ENCODE measurements at places on chromosomes 5 and 9.

- no peak for DNase-seq
Measured at GRCh38 chr9:127741831-127742434, 6.8 kb upstream of the TOR2A start.

DNA sequence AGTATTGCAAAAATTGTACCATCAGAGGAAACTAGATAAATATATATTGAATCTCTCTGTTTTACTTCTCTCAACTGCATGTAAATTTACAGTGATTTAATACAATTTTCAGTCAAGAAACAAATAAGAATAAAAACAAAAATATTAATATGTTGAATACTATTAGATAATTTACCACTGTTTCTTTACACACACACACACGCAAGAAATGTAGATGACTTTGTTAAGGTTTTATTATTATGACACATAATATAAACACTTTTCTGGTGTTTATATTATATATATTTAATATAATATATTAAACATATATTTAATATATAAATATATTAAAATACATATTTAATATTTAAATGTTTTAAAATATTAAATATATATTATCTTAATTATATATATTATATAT lies 814.3 kb upstream of the CDH10 start:
- DNase-seq = no peak

DNA sequence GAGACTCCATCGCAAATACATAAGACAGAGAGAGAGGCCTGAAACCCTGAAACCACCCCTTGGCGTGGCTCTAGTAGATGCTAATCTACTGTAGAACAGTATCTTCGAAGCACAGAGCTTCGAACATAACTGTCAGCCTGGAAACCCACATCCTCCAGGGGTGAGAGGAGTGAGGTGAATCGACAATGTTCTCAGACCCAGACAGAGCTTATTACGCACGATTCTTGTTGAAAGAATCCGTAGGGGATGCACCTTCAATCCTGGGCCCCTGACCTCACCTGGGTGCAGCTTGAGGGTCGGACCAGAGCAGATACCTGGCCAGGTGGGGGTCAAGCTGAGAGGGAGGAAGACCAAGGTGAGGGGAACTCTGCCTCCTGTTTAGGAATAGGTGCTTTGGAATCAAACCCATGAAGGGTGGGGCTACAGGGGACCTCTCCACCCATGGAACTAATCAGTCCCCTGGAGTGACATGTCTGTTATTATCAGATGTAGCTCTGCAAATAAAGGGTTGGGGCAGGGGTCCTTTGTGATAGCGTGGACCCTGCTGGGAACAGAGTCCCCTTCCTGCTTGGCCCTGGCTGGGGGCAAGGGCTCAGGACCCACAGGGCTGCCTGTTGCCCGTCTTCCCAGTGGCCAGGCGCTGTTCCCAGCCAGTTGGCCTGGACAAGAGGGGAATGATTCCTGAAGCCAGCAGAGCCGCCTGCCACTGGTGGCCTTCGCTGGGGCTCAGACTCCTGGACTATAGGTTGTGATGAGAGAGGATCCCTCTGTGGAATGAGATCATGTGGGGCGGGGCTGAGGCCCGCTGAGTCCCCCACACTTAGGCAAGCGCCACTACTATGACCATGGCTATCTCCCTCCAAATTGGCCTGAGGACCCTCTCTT lies 41.2 kb downstream of the DBH start:
- peak; percentile 40 for DNase-seq

GRCh38 chr5:176653401-176654385 lies 6.4 kb downstream of the TSPAN17 start:
- peak; percentile 86 for DNase-seq

DNA sequence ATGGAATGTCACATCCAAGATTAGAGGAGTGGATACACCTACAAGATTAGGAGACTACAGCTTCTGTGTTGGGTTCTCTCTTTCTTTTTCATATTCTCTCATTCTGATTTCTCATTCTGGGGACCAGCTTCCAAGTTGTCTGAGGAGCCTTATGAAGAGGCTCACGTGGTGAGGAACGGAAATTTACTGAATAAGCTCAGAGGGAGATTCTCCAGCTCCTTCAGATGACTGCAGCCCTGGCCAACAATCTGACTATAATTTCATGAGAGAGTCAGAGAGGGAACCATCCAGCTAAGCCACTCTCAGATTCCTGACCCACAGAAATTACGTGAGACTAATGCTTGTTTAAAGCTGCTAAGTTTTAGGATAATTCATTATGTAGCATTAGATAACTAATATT lies 27.1 kb upstream of the TENT2 start:
- no peak for DNase-seq

DNA sequence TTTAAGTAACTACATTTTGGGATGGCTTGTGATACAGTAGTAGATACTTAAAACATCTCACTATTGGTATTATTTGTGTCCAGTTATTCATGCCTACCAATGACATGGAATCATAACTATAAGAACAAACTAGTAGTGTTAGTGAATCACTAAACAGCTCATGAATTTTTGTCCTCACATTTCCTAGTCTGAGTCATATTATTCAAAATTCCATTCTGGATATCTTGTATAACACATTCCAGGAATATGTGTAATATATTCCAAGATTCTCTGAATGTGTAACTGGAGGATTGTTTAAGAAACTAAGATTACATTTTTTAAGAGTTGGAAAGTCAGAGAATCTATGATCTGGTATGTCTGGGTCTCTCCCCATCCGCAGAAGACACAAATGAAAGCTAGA lies 565.3 kb upstream of the ZNF608 start:
- DNase-seq = no peak

DNA sequence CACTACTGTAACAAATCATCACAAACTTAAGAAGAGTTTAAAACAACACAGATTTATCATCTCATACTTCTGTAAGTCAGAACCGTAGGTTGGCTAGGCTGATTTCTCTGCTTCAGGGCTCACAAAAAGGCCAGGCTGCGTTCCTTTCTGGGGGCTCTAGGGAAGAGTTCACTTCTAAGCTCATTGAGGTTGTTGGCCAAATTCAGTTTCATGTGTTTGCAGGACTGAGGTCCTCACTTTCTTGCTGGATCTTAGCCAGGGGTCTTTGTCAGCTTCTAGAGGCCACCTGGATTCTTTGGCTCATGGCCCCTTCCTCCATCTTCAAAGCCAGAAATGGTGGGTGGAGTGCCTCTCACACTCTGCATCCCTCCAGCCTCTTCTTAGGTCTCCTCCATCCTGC lies 76.0 kb downstream of the ACTBL2 start:
- no peak for DNase-seq

DNA sequence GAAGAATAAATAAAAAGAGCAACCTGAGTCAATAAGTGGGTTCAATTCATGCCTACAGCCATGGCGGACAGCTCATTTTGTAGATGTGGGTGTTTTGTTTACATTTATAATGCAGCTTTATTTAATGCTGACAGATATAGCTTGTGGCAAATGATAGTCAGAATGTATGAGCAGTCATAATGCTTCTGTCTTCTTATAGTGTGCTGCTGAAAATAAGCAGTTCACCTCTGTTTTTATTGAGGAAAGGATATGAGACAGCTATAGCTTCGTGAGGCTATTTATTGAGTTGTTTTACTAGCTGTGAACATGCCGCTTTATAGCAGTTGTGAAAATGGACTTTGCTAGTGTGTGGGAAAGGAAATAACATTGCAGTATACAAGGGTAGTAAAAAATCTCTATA lies 147.4 kb downstream of the PBX3 start:
- no peak for DNase-seq

GRCh38 chr5:39264528-39264927 lies 45.2 kb upstream of the FYB1 start:
- DNase-seq = no peak

DNA sequence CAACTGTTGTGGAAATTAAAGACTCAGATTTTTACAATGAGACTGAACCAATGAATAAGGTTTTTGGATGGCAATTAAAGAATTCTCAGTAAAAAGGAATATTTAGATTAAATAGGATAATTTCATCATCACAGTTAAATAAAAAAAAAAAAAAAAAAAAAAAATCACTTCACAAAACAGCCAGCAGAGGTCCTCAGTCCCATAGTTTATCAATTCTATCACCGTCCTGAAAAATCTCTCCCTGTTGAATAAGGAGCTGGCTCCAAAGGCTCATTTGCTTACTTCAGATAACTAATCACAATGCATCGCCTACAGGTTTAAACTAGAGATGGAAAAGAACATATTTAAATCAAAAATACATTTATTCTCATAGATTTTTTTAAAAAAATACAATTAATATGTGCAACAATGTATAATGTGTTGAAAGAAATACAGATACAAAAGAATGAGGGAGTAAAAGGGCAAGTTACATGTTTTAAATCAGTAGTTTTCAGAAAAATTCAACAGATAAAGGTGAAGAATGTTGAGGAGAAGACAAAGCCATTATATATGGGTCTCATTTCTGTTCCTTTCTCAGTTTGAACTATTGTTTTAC lies 175.8 kb upstream of the CHD1 start:
- no peak for DNase-seq

DNA sequence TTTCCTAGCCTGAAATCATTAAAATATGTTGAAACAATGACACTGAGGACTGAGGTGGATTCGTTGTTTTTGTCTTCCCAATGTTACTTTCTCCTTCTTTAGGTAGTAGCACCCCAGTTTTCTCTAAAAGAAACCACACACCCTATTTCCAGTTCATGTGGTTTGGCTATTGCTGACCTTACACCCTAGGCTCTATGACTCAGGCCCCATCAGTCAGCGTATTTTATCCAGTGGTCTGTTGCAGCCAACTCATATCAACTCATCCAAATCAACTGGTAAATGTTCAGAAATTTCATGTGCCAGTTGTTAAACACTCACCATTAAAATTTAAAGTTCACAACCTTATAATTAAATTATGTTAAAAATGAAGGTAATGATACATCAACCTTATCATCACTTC lies 44.6 kb upstream of the NFIB start:
- DNase-seq = no peak

- DNase-seq = no peak
Measured at GRCh38 chr9:19648672-19649071, 140.2 kb downstream of the SLC24A2 start.

DNA sequence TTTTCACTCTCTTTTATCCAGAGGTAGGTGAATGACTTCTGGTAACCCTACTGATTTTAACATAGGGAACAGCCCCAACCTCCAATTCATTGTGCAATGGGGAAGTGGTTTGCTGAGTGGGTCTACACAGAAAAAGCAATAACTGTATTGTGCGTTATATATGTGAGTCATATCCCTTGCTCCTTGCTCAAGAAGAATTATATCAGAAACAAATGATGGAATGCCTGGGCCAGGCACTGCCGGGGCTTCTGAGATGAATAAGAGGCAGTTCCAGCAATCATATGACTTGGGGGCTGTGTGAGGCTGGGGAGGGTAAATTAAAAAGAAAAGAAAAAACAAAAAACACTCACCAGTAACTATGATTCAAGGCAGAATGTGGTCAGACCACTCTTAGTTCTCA lies 79.2 kb upstream of the ABCA1 start:
- DNase-seq = no peak

DNA sequence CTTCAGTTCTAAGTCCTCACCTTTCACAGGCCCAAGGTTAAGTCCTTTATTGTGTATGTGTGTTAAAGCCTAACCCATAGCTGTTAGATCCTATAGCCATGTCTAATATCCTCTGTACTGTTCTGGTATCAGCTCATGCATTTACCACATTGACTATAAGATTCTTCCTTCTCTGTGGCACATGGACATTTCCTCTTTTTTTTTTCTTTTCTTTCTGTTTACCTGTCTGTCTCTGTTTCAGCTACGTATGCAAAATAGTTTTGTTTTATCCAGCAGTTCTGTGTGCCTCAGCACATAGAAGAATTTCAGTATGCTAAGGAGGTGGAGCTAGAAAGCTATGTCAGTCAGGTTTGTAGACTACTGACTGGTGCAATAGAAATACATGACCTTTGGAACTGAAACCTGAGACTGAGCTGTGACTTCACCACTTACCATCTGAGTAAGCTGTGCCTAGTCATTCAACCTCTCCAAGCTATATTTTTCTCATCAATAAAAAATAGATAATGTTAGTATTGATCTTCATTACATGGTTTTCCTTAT lies 155.6 kb upstream of the VLDLR start:
- DNase-seq = no peak

- DNase-seq = no peak
Measured at GRCh38 chr9:71364186-71364955, 242.9 kb upstream of the TRPM3 start.

- no peak for DNase-seq
Measured at GRCh38 chr5:113081881-113082546, 105.4 kb downstream of the DCP2 start.

- no peak for DNase-seq
Measured at GRCh38 chr9:79176014-79176697, 395.6 kb upstream of the TLE4 start.

- DNase-seq = no peak
Measured at GRCh38 chr9:118984607-118985006, 384.6 kb downstream of the BRINP1 start.

- no peak for DNase-seq
Measured at GRCh38 chr5:72539726-72540125, 32.5 kb upstream of the ZNF366 start.

DNA sequence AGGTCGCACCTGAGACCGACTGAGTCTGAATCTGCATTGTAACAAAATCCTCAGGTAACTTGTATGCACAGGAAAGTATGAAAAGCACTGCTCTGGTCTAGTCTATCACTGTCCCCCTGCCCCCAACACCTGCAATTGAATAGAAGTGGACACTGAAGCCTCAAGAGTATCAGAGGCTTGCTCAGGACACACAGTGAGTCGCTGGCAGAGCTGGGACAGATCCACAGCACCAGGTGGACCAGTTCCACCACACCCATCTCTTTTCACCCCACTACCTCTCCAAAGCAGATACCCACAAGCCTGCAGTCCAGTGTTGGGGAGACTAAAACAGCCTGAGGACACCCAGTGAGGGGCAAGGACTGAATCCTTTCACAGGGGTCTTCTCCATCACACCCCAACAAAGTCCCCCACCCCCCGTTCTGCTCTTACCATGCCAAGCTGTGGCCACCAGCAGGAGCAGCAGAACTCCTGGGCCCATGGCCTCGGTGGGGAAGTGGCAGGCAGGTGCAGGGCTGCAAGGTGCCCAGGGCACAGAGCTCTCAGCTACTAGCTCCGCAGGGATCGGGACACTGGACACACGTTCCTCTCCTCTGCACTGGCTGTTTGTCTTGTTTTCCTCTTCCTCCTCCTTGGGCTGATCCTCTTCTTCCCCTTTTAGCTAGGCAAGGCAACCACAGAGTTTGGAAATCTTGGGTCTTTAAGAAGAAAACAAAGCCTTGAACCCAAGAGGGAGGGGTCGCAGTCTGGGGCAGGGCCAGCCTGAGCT lies at the start of gene CSF1R:
Gene CSF1R, minus strand, starts transcription at position 605 of the 766 bp plus-strand sequence. Its CDS starts 127 bp downstream, at position 478.
- no peak for DNase-seq

- DNase-seq = no peak
Measured at GRCh38 chr5:148615644-148616275, 38.6 kb downstream of the HTR4 start.

- no peak for DNase-seq
Measured at GRCh38 chr5:68499987-68500386, 284.4 kb downstream of the PIK3R1 start.

GRCh38 chr9:130072515-130073235 lies 19.0 kb downstream of the GPR107 start:
- DNase-seq = no peak

DNA sequence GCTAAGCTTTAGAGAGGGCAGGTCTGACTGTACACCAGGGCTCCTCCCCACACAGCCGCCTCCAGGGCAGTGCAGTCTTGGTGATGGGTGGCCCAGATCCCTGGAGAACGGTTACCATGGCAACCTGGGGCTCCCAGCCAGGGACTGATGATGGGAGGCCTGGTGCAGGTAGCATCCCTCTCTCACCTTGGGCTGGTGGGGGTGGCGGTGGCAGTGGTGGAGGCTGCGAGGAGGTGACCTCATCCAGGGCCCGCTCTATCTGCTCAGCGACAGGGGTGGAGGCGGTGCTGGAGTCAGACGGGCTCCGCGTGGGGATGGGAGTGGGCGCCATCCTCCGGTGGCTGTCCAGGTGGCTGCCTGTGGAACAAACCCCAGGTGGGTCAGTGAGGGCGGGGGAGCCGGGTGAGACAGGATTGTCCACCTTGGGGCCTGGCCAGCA lies 12.3 kb downstream of the PRR7 start:
- DNase-seq = no peak
